ELR (cell line): ENCODE measurements at places on chromosomes 5 and 9.
A peak's percentile ranks its signal among the peaks of the same experiment; 100 is the strongest.

DNA sequence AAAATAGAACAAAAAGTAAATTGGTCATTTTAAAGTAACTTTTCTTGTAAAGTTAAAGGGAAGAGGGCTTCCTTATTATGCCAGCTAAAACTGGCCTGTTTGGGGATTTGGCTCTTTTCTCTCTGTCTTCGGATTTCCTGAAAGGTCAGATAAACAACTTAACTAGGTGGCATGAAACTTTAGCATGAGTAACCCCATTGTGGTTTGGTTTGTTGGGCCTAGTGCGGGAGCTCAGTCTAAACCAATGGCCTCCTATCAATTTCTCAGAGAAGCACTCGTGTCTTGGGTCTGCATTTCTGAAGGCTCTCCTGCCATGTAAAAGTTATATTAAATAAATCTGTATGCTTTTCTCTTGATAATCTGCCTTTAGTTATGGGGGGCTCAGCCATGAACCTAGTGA, 48.5 kb upstream of the ANKH start:
- DNase-seq, result peak; percentile 48

DNA sequence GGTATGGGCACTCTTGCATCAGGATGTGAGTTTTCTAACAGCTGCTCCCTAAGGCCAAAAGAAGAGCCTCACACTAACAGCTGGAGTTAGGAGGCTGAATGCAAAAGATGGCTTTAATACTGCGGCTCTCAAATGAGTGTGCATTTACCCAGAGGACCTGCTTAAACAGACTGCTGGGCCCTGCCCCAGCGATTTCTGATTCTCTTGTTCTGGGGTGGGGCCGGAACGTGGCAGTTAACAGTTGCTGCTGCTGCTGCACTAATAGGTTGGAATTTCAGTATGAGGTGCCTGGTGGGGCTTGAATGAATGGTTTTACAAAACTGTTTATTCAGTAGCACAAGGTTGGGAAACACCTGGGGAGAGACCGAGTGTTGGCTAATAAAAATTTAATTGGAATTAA, 26.1 kb downstream of the HMGCR start:
- no peak for DNase-seq

DNA sequence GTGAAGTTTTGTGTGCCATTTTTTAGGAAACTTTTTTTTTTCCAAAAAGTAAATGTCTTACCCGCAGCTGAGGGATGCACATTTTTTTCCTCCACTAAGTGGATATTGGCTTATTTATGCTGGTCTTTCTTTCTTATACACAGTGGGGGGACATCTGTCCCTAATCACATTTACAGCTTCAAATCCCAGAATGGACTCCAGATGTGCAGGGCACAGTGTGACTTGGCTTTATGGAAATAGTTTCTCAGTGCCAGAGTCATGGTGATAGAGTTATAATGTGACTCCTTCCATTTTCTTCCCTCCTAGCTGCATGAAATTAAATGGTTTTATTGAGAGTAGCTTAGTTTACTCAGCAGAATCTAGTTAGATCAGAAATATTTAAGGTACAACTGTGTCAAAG, 66.5 kb downstream of the SV2C start:
- no peak for DNase-seq

- DNase-seq, result no peak
Measured at GRCh38 chr9:94979904-94980507, 253.5 kb downstream of the AOPEP start.

- no peak for DNase-seq
Measured at GRCh38 chr5:54769072-54769471, 216.3 kb downstream of the ESM1 start.

GRCh38 chr5:34660444-34660843, 4.3 kb downstream of the RAI14 start:
- peak; percentile 91 for DNase-seq

DNA sequence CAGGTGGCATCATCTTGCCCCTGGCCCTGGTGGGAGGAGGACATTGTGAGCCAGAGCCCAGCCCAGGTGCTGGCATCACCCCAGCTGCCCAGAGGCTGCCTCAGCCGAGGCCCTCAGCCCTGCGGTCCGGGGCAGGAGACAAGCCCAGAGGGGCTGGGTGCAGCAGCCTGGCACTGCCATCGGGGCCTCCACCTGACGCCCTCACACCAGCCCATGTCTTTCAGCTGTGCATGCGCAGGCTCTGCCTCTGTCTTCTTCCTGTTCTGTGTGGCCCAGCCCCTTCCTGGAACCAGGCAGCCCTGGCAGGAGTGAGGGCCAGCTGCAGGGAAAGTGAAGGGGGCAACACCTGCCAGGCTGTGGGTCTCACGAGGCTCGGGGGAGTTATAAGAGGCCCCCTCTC, 4.8 kb upstream of the CEL start:
- no peak for DNase-seq

DNA sequence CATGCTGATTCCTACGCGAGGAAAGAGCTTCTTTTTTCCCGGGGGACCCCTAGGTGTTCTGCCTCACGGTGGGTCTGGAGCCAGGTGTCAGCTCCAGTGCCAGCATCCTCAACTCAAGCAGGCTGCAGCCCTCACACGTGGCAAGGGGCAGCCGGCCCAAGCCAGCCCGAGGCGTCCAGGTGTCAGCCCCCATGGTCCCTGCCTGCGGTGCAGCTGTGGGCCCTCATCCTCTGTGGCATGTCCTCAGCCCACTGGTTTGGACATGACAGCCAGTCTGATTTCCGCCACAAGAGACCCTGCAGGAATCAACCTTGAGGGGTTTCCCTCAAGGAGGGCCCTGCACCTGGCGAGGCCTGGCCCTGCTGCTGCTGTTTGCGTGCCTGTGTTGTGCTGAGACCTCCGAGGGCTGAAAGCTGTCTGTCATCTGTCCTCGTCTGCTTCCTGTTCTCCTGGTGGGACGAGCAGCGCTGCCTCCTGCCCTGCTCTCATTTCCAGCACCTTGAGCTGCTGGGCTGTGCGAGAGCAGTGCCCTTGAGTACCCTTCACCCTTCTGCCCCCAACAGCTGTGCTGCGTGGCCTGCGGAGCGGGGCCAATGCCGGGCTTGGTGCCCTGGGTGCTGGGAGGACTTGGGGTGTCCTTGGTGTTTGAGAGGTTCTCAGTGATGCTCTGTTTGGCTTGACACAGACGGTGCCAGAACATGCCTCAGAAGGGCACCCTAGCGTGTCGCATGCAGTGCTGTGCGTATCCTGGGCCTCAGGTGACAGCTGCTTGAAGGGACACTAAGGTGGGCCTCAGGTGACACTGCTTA, 137.6 kb downstream of the CACNA1B start:
- no peak for DNase-seq

DNA sequence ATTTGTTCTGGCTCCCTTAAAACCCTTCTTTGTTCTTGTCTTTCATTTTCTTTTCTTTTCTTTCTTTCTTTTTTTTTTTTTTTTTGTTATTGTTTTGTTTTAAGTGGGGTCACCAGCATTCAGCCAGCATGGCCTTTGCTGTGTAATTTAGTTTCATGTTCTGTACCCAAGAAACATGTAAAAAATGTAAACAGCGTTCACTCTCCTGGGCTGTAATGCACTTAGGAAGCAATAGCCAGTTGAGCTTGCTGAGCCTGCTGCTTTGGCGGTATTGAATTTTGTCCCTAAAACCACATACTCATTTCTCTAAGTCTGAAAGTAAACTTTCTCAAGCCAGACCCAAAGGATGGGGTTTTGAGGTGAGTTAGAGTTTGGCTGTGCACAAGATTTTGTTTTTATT, 158.6 kb downstream of the PAPPA start:
- no peak for DNase-seq

DNA sequence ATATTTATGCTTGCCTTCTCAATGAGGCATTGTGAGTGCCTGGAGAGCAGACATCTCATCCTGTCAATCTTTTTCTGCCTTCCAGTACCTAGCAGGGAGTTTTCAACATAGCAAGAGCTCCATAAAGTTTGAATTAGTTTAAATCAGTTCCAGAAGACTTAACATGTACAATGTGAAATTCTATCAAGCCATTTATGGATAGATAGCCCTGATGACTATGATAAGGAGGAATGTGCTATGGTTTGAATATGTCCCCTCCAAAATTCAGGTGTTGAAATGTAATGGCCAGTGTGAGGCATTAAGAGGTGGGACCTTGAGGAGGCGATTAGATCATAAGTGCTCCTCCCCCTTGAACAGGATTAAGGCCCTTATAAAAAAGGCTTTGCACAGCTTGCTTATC, 306.9 kb upstream of the SMARCA2 start:
- DNase-seq, result no peak

GRCh38 chr9:18235181-18235908, 238.6 kb upstream of the ADAMTSL1 start:
- peak; percentile 15 for DNase-seq

- peak; percentile 52 for DNase-seq
Measured at GRCh38 chr9:132973713-132974112, 4.8 kb upstream of the GFI1B start.

DNA sequence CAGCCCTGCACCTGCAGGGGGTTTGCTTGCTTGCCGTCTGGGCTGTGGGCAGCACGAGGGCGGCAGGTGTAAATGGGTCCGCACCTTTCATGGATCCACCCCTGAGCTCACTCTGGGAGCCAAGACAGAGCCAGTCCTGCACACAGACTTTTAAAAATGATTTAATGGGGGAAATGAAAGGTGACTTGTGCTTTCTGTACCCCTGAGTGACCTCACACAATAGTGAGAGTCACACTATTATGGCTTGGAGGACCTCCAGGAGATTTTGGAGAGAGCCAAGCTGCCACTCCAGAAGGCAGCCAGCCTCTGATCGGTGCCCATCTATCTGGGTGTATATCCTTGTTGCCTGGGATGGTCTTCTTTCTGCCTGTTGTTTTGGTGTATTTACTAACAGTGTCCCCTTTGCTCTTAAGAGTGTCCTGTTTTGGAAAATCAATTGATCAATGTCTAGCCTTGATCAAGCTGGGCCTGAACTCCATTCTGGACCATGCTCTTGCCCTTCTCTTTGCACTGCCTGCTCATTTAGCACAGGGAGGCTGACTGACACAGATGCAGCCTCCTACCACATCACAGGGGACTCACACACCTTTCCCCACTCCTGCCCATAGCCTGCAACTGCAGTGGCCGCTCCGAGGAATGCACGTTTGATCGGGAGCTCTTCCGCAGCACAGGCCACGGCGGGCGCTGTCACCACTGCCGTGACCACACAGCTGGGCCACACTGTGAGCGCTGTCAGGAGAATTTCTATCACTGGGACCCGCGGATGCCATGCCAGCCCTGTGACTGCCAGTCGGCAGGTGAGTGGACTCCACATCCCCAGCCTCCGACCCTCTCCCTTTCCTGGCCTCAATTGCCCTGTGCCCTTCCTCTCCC, 29.5 kb downstream of the LAMC3 start:
- no peak for DNase-seq

GRCh38 chr5:75054134-75054930, 2.0 kb upstream of the GCNT4 start:
- peak; percentile 48 for DNase-seq

GRCh38 chr5:32251871-32252458, 60.8 kb downstream of the MTMR12 start:
- no peak for DNase-seq

DNA sequence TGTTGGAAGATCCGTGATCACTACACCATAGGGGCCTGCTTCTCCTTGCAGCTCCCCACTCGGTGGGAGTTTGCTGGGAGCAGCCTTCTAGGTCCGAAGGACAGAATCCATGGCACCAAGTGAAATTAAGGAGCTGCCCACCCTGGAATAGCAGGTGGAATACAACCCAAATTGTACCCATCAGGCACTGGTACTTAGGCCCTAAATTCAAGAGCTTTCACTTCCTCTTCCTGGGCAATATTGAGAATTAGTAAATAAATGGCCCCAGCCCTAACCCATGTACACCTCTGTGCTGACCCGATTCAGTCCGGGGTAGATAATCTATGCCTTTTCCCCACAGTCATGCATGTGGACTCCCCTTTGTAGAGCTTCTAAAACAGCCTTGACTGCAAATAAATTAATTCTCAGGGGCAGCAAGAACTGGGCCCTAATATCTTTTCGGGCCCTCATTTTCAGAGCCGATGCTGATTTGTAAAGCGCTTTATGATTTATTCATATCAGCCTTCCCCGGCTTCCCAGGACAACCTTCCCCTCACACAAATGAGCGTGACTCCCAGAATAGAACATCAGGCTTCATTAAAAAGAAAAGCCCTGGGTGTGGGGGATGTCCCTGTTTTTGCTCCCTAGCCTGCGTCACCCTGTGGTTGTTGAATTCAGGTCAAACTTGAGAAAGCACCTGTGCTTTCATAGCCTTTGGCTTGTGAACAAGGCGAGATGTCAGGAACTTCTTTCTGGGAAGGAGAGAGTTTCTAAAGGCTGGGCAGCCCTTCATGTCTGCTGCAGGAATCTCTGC, 126.1 kb upstream of the TBC1D2 start:
- no peak for DNase-seq

GRCh38 chr9:91746904-91747303, 203.1 kb downstream of the ROR2 start:
- DNase-seq, result no peak

DNA sequence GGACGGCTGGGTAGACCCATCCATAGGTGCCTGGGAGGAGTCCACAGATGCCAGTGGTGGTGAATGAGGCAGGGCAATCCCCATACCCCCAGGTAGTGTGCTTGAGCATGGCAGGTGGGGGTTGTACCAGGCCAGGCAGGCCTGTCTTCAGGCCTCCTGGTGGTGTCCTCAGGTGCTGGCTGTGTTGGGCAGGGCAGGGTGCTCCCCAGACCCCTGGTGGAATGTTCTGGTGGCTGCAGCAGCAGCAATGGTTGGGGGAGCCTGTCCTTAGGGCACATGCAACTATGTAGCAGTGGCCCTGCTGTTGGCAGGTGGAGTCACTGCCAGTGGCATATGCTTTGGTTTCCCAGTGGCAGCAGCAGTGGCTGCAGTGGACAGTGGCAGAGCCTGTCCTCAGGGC, 10.0 kb downstream of the ALG2 start:
- DNase-seq, result peak; percentile 5

DNA sequence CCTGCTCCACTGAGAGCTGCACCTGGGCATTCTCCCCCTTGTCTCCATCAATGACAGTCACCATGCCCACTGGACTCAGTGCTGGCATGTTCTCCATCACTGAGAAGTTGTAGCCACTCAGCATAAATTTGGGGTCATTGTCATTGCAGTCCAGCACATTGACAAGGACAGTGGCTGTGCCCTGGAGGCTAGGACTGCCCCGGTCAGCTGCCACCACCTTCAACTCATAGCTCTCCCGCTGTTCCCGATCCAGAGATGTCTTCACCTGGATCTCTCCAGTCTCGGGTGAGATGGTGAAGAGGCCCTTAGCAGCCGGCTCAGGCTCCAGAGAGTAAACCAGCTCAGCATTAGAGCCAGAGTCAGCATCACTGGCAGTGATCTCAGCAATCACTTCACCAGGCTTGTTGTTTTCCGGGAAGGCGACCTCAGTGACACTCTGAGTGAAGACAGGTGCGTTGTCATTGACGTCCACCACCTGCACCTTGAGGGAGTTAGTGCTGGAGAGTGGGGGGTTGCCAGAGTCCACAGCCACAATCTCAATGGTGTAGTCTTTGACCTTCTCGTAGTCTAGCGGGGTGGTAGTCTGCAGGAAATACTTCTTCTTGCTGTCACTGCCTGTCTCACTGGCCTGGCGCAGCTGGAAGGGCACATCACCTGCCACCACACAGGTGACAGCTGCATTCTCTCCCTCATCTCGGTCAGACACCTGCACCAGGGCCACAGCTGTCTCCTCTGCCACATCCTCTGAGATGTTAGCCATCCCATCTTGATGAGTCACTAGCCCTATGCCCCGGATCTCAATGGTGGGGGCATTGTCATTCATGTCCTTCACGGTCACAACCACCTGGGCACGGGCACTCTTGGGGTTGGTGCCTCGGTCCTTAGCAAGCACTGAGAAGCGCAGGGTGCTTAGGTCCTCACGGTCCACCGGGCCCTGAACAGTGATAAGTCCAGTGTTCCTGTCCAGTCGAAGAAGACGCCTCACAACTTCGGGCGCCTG, 13.5 kb downstream of the PCDH1 start:
- no peak for DNase-seq
